Naive thymus-derived CD8-positive, alpha-beta T cell (primary cell): ENCODE measurements at places on chromosomes 3 and 15.

GRCh38 chr3:135103917-135104316, 308.9 kb downstream of the EPHB1 start:
- no peaks in the 10 kb centered on the region for H3K36me3 ChIP-seq
- H3K27ac ChIP-seq, result no peak overlapping the region
- H3K27me3 ChIP-seq, result peaks cover 5% of the 10 kb centered on the region
- H3K4me3 ChIP-seq, result no peak overlapping the region

DNA sequence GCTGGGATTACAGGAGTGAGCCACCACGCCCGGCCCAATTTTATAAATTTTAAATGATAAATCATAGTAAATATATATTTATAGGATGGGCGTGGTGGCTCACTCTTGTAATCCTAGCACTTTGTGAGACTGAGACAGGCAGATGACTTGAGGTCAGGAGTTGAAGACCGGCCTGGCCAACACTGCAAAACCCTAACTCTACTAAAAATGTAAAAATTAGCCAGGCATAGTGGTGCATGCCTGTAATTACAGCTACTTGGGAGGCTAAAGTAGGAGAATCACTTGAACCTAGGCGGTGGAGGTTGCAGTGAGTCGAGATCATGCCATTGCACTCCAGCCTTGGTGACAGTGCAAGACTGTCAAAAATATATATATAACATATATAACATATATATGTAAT, 26.4 kb downstream of the MFN1 start:
- H3K4me3 ChIP-seq, result no peak overlapping the region
- DNase-seq, result no peak
- H3K27me3 ChIP-seq, result no peaks in the 10 kb centered on the region
- H3K4me1 ChIP-seq, result no peaks in the 10 kb centered on the region
- H3K36me3 ChIP-seq, result peaks cover 22% of the 10 kb centered on the region

DNA sequence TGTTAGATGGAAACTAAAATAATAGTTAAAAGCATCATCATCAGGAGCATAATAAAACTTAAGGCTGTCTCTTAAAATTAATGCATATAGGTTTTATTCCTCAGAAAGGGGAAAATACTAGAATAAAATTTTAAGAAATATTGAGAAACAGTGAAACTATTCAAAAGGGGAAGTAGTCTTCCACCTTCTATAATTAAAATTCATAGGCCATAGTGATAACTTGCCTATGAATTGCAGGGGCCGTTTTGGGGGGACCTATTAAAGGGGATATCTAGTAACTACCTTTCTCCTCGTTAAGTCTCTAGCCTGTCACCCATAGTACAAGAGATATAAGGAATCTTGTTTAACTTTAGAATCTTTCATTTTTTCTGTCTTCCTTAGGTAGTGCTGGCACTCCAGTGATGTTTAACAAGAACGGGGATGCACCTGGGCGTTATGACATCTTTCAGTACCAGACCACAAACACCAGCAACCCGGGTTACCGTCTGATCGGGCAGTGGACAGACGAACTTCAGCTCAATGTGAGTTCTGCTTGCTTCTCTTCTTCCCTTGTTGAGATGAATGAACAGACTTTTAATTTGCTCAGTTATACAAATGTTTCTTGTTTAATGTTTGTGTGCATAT, 600.4 kb downstream of the GRM7 start:
- peaks cover 2% of the 10 kb centered on the region for H3K27me3 ChIP-seq
- H3K27ac ChIP-seq, result no peak overlapping the region
- H3K4me1 ChIP-seq, result no peaks in the 10 kb centered on the region
- no peak for DNase-seq

DNA sequence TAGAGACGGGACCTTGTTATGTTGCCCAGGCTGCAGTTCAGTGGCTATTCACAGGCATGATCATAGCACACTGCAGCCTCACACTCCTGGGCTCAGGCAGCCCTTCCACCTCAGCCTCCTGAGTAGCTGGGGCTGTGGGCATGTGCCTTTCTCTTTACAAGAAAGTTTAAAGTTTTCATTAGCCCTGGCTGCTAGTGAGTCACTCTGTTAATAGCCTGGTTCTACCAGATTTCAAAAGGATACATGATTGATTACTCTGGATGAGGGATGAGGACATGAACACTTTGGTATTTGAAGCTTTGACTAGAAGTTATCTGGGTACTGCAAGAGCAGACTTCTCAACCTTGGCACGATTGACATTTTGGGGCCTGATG, 95.1 kb downstream of the DHX36 start:
- no peak overlapping the region for H3K4me3 ChIP-seq
- H3K27ac ChIP-seq, result no peak overlapping the region
- H3K36me3 ChIP-seq, result no peaks in the 10 kb centered on the region
- H3K4me1 ChIP-seq, result no peaks in the 10 kb centered on the region
- no peak for DNase-seq

GRCh38 chr15:74134387-74135027, 4.1 kb downstream of the ISLR2 start:
- peaks cover 41% of the 10 kb centered on the region for H3K4me1 ChIP-seq
- DNase-seq, result no peak
- peaks cover 63% of the 10 kb centered on the region for H3K27me3 ChIP-seq
- peaks cover 2% of the 10 kb centered on the region for H3K36me3 ChIP-seq
- peak overlapping the region; percentile 66 for H3K4me3 ChIP-seq

- H3K36me3 ChIP-seq, result no peaks in the 10 kb centered on the region
- H3K27me3 ChIP-seq, result peaks cover 24% of the 10 kb centered on the region
These were observed 116.6 kb downstream of the NTRK3 start for GRCh38 chr15:88139936-88140335.

DNA sequence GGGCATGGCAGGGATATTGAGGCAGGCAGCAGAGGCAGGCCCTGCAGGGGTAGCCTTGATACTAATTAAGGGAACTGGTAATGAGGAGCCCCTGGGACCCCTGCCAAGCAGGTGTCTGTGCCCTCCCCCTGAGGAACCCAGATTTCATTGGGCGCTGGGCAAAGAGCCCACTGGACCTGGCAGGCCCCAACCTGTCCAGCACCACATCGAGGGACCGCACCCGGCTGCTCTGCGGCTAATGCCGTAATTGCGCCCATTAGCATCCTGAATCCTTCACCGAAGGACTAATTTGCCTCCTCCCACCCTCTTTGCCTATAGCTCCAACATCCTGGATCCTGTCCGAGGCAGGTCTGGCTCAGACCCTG, 13.7 kb upstream of the SEMA3B start:
- no peak overlapping the region for H3K4me3 ChIP-seq
- peaks cover 3% of the 10 kb centered on the region for H3K36me3 ChIP-seq
- H3K4me1 ChIP-seq, result peaks cover 37% of the 10 kb centered on the region
